AG04450 (cell line): ENCODE measurements at places on chromosomes 3 and 15. TPM values are rescaled to one million over a fixed set of nuclear protein-coding genes. Genes with fewer than 3 reads are reported as not detected.

ASB14 gene
- polyA plus RNA-seq: not detected in 2 replicates

GRCh38 chr15:42199126-42199525 lies 9.0 kb downstream of the VPS39 start:
- DNase-seq: no peak

GRCh38 chr3:97699889-97700288 lies 64.7 kb upstream of the ARL6 start:
- no peak for DNase-seq

- no peak for DNase-seq
Observed at GRCh38 chr3:33957176-33957575, 158.7 kb downstream of the PDCD6IP start.

- no peak for DNase-seq
Observed at GRCh38 chr3:18378218-18378617, 46.9 kb downstream of the SATB1 start.

DNA sequence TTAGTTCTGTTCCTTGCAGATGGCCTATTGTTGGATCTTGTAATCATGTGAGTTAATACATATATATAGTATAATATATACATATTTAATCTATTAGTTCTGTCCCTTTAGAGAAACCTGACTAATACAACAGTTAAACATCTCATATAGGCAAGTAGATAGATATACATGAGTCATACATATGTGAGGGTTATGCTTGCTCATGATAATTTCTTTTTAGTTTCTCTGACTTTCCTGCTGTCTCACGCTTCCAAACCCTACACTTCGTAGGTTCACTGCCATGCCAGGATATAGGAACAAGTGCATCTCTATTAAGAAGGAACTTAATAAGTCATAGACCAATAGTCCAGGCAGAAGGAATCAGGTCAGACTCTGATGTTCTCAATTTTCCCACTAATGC lies 16.8 kb upstream of the CLDN16 start:
- DNase-seq: no peak

DNA sequence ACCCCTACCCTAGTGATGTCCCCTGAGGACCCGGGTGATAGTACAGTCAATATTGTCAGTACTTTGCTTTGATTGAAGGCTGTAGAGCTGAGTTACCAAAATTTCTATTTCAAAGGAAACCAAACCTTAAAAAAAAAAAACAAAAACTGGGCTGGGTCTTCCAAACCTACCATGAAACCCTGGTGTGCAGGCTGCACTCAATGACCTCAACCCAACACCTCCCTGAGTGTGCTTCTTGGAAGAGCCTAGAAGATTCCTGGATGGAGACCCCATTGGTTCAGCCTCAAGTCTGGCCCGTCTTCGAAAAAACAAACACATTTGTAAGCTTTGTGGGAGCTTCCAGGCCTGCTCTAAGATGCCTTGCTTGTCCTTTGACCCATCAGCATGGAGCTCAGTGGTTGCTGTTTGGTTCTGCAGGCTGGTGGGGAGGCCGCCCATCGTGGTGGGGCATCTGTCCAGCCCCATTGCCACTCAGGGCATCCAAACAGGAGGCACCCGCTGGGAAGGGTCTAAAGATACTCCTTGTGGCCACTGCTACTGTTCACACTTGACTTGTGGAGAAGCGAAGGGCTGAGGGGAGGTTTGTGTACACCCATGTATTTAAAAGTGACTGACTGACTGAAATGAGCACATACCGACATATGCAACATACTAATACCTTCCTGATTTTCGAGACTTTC lies 32.2 kb downstream of the CRTAP start:
- no peak for DNase-seq

DNA sequence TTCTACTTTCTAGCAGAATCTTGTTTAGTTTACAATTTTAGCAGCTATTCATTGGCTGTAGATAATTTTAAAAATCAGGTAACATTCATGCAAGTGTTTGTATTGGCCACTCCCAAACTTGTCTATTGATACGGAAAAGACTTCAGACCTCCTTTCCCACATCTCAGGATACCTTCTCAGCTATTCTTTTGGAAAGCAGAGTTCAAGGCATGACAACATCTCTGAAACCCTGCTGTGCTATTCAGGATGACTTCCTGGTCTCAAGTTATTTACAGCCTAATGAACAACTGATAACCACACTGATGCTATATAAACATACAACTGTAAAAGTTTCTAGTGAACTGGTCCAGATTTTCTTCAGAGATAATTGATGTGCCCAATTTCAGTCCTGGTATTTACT lies 55.8 kb downstream of the DZIP3 start:
- DNase-seq: no peak

DNA sequence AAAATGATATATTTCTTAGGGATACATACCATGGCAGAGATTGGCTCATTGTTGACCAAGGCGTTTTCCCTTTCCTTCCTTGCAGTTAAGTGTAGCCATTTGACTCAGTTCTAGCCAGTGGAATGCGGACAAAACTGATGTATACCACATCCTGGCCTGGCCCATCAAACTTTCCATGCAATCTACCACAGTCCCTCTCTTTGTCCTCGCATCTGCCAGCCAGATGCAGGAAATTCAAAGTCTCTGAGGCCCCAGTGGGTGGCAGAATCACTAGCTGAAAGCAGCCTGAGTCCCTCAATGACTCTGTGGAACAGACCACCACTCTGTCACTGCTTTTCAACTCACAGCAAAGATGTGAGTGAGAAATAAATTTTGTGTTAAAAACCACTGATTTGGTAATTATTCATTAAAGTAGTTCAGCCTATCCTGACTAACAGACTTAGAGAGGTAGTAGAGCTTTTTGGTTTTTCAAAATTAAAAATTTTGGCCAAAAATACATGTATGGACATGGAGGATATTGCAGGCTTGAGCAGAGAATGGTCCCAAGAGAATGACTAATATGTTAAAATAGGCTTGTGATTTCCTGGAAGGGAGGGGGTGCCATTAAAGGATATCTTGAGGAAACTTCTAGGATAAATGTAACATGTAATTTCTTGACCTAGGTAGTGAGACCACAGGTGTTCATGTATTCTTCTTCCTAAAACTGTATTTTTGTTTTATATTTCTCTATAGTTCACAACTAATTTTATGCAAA lies 10.9 kb downstream of the LRRFIP2 start:
- no peak for DNase-seq

GRCh38 chr3:129295286-129295685 lies 16.6 kb downstream of the HMCES start:
- no peak for DNase-seq

- no peak for DNase-seq
Observed at GRCh38 chr3:104879919-104880318, 486.8 kb upstream of the ALCAM start.
